ENCODE measurements at places on chromosomes 4 and X.
A peak's percentile ranks its signal among the peaks of the same experiment; 100 is the strongest.

GRCh38 chr4:103303011-103303410 is 104.9 kb upstream of the CENPE start:
- no peak for DNase-seq

- no peak for DNase-seq
Observed at GRCh38 chr4:24395937-24396336, 188.4 kb downstream of the DHX15 start.

DNA sequence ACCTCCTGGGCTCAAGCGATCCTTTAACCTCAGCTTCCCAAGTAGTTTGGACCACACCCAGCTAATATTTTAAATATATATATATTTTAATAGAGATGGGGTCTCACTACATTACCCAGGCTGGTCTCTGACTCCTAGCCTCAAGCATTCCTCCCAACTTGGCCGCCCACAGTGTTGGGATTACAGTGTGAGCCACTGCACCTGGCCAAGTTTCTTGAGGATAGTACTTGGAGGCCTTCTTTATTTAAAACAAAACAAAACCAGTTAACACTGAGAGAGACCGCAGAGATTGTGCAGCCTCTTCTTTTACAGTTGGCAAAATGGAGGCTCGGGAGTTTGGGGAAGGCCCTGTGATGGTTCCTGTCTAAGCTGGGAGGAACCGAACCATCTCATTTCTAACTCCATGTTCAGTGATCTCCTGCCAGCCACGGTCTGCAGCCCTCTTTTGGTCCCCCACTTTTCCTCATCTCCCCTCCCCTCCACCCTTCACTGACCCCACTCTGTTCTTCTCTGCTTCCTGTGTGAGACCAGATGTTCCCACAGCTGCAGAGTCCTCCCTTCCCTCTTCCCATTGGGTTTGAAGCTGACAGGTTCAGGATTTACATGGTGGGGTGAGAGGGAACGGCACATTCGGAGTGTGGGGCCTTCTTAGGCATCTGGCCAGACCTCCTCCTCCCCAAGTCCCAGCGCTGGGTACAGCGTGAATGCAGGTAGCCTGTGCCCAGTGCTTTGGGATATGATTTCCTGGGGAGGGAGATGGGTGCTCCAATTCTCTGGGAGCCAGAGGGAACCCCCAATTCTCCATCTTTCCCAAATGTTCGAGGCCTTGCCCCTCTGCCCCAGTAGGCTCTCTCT is 1.4 kb upstream of the SORCS2 start:
- no peak for DNase-seq

DNA sequence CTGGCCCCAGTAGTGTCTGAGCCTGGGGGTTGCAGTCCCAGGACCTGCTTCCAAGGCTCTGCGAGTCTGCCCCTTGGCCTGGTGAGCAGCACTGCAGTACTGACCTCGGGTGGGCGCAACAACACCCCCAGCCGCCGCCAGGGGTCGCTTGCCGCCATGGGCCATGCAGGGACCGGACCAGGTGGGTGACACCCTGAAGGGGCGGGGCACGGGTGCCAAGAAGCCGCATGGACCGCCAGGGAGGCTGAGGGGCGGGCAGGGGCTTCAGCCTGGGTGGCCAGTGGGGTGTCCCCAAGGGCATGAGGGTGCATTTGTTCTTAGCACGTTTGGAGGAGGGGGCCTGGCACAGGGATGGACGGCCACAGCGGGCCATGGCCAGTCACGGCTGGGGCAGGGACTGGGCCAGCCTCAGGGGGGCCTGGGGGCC is 25.0 kb downstream of the TACC3 start:
- DNase-seq = peak; percentile 84

- no peak for DNase-seq
Observed at GRCh38 chrX:38214044-38214443, 6.6 kb downstream of the SRPX start.

DNA sequence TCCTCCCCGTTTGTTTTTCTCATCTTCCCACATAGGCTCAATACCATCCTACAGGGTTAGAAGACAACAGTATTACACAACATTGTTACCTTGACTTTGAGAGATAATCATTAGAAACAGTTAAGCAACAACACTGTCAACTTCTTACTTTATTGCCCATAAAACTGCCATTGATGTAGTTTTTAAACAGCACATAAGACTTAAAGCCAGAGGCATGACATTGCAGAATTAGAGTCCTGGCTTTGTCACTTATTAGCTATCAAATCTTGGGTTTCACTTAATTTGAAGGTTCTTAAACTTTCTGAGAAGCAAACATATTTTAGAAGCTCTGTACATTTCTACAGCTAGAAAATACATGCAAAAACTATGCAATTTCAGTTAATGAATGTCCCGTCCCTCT is 41.8 kb downstream of the EIF4E start:
- no peak for DNase-seq

GRCh38 chr4:7044137-7044930 is 1.2 kb downstream of the TADA2B start:
- DNase-seq = no peak

DNA sequence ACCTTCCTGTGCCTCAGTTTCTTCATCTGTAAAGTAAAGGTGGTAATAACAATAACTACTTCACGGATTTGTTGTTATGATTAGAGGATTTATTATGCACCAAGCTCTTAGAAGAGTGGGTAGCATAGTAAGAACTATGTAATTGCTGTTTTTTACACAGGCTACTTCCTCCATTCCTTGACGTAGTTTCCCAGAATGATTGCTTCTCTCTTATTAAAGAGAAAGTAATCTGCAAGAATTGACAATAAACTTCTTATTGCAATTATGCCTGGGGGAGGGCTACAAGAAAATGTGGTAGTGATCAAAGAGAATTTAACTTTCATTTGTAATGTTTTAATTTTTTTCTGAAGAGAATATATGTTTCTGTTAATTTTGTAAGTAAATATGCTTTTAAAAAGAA is 238.7 kb downstream of the GASK1B start:
- DNase-seq = no peak

GRCh38 chr4:183399616-183400015 is 44.8 kb upstream of the CDKN2AIP start:
- DNase-seq = no peak

- no peak for DNase-seq
Observed at GRCh38 chr4:122027203-122027602, 75.3 kb upstream of the TRPC3 start.

DNA sequence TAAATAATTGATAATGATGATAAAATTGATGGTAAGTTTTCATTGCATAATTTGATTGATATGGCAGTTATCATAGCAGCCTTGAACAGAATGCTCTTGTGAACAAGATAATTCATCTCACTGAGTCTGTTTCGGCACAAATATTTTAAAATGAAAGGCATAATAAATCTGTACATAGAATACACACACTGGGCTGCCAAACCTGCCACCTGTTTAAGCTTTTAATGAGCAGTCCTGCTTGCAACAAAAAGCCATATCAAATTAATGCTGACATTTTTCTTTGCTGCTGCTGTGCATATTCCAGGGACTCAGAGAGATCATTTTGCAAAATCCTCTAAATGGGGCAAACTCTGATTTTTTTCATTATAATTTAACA is 201.1 kb downstream of the ARHGAP24 start:
- no peak for DNase-seq

DNA sequence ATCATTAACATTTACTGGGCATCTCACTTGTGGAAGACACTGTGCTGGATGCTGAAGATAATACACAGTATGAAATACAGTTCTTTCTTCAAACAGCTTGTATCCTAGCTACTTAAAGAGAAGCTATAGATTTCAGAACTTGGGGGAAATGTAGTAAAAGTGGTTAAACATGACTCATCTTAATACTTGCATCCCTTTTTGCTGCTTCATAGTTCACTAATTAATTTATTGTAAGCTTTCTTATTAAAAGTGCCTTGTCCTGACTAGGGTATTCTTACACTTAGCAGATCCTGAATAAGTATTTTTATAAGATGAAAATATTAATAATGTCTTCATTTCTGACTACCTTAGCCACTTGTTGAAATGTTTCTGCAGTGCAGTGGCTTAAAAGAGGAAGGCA is 132.8 kb upstream of the STIM2 start:
- no peak for DNase-seq

DNA sequence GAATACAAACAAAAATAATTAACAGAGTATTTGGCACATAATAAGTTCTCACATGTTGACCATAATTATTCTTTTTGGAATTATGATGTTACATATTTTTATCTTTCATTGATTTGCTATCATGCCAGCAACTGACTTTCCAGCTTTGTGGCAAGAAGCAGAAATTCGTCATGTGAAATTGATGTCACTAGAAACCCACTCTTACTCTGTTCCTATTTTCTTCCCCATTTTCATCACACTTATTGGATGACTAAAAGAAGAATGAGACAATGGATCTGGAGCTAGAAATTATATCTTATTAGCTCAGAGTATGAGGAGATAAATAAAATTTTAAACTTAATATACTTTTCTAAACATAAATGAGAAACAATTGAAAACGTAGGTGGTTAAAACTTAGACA is 31.9 kb downstream of the EGF start:
- no peak for DNase-seq
